ENCODE measurements at places on chromosomes 3 and 15.

DNA sequence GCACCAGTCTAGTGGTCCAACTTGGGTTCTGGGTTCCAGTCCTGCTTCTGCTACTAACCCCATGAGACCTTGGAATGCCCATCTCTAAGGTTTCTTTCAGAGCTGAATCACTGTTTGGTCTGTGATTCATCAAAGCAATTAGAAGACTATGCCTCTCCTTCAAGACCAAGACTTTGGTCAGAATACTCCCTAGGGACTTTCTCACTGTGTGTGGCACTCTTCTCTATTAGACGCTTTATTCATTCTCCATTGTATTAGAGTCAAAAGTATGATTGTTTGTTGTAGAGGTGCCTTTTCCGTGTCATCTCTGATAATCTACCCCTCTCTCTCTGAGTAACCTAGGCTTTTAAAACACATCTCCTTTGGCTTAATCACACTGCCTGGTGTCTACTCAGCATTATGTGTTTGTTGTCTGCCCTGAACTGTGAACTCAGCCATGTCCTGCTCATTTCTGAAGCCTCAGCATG, 90.5 kb downstream of the LPP start:
- no peak for DNase-seq

DNA sequence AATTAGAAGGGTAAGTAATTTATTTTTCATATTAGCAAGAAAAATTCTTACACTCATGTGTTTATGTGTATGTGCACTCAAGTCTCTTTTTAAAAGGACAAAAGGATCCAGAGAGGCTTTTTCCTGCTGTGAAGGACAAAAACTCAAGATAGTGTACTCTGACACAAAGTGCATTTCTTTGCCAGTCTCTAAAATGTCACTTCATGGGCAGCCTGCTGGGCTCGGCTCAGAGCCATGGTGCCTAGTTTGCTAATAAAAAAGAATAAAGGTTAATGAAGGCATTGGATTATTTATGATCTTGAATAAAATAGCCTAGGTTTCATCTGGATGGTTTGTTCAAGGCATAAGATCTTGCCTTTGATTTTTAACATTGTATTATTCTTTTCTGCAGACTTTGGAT, 989.0 kb downstream of the TBL1XR1 start:
- DNase-seq: no peak

DNA sequence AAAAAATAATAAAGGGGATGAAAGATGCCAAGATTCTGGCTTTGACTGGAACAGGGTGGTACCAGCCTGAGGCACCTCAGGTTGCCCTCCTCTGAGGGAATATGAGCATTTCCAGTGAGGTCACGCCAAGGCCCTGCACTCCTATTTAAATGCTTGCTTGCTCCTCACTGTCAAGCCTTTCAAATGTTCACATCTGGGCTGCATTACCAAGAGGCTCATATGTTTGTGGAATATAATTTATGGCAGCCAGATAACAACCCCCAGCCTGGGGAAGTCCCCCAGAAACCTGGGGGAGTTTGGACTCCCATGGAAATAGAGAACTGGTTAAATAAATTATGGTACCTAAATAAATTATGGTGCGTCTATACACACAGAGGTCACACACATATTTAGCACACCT, 88.4 kb downstream of the FRMD4B start:
- DNase-seq: no peak

DNA sequence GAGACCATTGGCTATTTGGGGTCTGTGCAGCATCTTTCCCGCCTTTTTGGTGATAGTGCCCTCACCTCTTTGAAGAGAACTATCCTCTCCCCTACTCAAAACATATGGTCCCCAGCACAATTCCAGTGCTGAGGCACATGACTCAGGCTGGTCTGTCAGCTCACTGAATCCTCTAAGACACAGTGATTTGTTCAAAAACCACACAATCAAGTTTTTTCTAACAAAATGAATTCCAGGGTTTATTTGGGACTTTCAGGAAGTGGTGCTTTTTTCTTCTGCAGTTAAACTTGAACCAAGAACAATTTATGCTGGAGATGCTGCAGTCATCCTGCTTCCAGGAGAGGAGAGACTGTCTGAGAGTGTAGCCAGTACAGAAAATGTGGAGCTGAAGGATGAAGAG, 142.5 kb upstream of the LMCD1 start:
- no peak for DNase-seq

GRCh38 chr3:11367143-11367693, 95.0 kb downstream of the ATG7 start:
- no peak for DNase-seq

DNA sequence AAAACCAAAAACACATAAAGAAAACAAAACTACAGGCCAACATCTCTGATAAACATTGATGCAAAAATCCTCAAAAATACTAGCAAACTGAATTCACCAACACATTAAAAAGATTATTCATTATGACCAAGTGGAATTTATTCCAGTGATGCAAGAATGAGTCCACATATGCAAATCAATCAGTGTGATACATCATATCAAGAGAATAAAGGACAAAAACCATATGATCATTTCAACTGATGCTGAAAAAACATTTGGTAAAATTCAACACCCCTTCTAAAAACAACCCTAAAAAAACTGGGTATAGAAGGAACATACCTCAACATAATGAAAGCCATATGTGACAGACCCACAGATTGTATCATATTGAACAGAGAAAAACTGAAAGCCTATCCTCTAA, 265.6 kb upstream of the DCBLD2 start:
- no peak for DNase-seq

GRCh38 chr3:169199283-169199682, 464.2 kb downstream of the MECOM start:
- no peak for DNase-seq

DNA sequence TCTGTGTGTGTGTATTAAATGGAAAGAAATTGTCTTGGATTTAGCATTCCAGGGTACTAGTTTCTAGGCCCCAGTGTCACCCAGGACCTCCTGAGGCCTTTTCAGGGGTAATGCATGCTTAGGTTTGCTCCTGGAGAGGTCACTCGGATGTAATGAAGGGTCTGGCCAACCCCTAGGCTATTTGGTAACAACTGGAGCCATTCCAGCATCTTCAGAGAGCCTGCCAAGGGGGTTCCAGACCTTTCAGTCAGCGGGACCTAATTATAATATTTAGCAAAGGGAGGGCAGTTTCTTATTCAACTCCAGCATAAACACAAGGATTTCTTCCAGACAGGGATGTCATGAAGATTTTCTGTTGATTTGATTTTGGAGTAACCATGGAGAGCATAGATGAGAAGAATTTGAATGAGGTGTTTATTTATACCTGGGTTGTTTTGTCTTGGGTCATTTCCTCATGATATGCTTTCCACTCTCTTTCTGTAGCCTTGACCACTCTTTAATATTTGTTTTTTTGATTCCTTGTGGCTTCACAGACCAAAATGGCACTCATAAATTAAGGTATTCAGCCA, 17.4 kb downstream of the KAT2B start:
- DNase-seq: no peak

- DNase-seq: no peak
Observed at GRCh38 chr3:169311381-169311780, 352.1 kb downstream of the MECOM start.

GRCh38 chr3:21446027-21446426, 305.0 kb downstream of the ZNF385D start:
- DNase-seq: no peak

DNA sequence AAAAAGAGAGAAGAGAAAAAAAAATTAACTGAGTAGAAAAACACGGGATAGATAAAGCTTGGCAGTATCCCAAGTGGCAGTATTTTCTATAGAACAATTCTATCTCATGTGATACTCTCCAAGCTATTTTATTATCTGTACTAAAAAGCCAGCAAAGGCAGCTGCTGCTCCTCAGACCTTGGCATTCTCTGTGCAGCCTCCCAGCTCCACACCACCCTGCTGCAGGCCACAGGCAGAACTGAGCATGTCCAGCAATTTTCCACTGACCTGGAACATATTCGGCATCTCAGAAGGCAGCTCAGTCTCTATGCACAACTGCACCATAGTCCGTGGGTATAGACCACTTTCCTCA, 1161.4 kb downstream of the IGSF11 start:
- no peak for DNase-seq

DNA sequence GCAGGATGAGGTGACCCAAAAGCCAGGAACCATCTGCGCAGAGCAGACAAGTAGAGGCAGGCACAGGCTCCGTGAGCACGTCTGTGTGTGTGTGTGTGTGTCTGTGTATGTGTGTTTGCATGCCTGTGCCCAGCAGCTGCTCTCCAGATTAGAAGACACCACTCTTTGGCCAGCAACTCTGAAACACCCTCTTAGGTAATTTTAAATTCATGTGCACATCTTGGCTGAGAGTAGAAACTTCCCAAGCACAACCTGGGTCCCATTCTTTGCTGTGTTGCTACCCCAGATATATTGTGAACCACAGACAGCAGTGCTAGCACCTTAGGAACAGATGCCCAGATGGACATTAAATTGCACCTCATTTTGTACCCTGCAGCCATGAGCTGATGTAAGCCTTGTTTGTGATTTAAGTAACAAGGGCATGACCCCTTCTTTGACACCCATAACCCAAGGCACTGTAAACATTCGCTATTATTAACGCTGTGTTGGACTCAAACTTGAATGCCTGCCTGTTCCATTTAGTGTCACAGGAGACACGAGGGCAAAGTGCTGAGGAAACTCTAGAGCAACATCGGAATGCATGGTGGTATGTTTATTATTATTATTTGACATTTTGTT, at the start of gene FILIP1L:
Gene FILIP1L, minus strand, starts transcription at position 89 of the 618 bp plus-strand sequence.
- no peak for DNase-seq

DNA sequence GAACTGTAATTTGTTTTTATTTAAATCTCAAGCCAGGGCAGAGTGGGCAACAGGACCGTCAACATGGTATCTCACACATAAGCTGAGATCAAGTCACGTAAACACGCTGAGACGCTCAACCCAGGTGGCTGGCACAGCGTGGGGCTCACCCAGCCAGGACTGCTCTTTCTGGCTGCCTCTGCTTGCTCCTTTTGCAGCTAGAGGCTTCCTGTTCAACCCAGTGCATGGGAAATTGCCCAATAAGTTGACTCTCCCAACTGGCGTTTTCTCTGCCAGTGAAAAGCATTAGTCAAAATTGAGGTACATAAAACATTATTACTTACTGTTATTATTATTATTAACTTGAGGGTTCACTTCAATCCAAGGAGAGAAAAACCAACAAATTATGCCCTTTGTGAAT, 398.1 kb downstream of the NR2F2 start:
- DNase-seq: no peak

GRCh38 chr3:157436583-157437291, at the start of gene PTX3:
Gene PTX3 (plus strand): TSS chr3:157436850. CDS start chr3:157436934, 84 bp downstream.
- DNase-seq: no peak

GRCh38 chr15:94097552-94097951, 133.8 kb upstream of the MCTP2 start:
- DNase-seq: no peak

DNA sequence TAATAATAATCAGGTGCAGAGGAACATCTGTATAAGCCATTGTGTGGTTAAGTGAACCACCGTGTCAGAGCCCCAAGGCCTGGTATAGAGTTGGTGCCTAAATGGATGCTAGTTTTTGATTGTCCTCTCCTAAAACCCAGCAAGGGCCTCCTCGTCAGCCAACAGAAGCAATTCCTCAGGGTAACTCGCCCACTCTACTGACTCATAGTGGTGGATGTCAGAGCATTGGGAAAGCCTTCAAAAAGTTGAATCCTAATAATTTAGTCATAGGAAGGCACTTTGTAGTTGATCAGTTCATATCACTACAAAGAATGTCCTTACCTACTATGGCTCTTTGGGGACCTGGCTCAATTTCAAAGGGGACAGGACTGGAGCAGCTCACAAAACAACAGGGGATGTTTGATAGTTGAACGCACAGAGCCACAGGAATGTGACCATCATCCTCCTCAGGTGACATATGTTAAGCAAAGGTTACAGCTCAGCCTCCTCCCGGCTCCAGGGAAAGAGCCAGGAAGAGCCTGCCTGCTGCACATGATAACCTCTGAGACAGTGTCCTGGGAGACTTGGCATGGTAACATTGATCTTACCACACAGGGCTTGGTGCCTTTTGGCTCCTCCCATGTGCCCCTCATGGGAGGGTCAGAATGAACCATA, 338.7 kb downstream of the CLSTN2 start:
- no peak for DNase-seq

- no peak for DNase-seq
Observed at GRCh38 chr3:24258727-24259600, 235.7 kb downstream of the THRB start.

- no peak for DNase-seq
Observed at GRCh38 chr3:126306397-126306796, 50.8 kb downstream of the KLF15 start.

GRCh38 chr3:148203297-148204010, 494.2 kb upstream of the AGTR1 start:
- no peak for DNase-seq

GRCh38 chr15:92226020-92226612, 167.6 kb upstream of the ST8SIA2 start:
- DNase-seq: peak; percentile 7

GRCh38 chr3:53150247-53151085, 10.5 kb upstream of the PRKCD start:
- DNase-seq: no peak

DNA sequence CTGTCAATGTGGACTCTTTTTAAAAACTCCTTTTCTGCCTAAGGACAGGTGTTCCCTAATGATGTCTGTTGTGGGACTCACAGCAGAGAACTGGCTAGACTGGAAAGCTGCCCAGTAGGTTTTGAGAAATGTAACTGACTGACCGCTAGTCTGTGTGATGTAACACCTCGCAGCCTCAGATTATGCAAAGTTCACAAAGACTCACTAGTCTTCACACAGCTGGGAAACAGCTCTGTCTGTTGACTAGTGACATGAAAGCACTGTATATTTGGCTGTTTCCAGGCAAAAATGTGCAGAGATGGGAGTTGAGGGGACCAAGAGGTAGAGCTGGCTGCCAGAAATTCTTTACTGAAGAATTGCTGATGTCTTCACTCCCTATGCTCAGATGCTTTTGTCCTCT, 10.3 kb downstream of the PDZRN3 start:
- DNase-seq: no peak

DNA sequence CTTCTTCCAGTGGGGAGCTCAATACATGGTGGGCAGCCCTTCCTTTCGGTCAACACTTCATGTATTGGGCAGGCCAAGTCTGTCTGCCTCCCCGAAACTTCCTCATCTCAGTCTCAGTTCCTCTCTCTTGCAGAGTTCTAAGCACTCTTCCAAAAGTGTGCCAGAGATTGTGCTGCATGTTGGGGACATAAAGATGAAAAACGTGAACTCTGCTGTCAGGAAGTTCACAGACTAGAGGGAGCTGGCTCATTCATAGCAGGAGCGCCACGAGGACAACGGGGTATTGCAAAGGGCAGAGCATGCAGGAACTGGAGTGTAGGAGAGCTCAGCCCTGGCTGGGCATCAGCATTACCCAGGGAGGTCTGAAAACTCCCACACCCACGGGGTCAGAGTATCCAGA, 15.3 kb upstream of the EPHB3 start:
- DNase-seq: no peak

GRCh38 chr3:58697561-58697960, 31.0 kb upstream of the FAM3D start:
- no peak for DNase-seq

DNA sequence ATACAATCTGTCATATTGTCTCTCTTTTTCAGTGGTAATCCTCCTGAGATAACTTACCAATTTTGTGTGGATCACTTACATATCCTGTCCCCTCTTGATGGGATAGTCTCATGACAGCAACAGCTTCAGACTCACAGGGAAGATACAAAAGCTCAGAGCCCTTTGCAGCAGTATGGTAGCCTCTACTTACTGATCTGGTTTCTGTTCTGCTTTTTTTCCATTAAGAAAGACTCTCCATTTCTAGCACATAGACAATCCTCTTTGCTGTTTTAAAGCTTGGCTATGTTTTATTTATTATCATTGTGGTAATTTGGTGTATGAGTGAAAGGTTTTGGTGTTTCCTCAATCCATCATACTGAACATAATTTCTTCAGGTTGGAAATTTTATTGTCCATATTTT, 25.4 kb upstream of the SOX14 start:
- DNase-seq: no peak

- DNase-seq: no peak
Observed at GRCh38 chr3:98968824-98969223, 67.3 kb upstream of the DCBLD2 start.

Measured in GM19239 (cell line).